ENCODE measurements at places on chromosomes 5 and 9. TPM values are rescaled to one million over a fixed set of nuclear protein-coding genes. Genes with fewer than 3 reads are reported as not detected.

Gene LPAR1
- 40.8 TPM for total RNA-seq

Gene TMED9
- 131 TPM for total RNA-seq

Gene CBY3
- total RNA-seq = not detected

Gene NR5A1
- total RNA-seq = 0.40 TPM

DNA sequence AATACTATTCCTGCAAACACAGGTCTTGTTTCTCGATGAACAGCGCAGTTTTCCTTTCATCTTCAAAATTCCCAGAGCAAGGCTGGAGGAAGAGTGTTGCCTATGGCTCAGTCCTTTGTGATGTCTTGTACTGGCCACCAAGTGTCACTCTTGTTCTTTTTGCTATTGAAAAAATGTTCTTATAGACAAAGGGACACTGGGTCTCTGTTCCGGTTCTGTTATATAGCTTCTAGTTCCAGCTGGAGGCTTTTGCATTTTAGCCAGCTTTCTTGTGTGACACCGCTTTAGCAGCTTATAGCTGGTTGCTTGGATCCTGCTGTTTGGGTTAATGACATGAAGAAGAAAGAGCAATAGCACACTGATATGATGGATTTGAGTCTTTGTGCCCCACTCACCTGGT, 343.7 kb upstream of the KCNN2 start:
- DNase-seq = no peak
- H3K36me3 ChIP-seq = no peaks in the 10 kb centered on the region
- no peak overlapping the region for H3K4me3 ChIP-seq
- H3K27me3 ChIP-seq = no peaks in the 10 kb centered on the region

- no peak overlapping the region for H3K4me3 ChIP-seq
- H3K4me1 ChIP-seq = no peaks in the 10 kb centered on the region
- no peak for DNase-seq
- H3K27ac ChIP-seq = no peak overlapping the region
- no peaks in the 10 kb centered on the region for H3K27me3 ChIP-seq
Measured at GRCh38 chr5:137887831-137888230, 1.4 kb upstream of the PKD2L2 start.

- H3K27me3 ChIP-seq = no peaks in the 10 kb centered on the region
- H3K4me3 ChIP-seq = no peak overlapping the region
- H3K27ac ChIP-seq = no peak overlapping the region
- H3K4me1 ChIP-seq = no peaks in the 10 kb centered on the region
- H3K36me3 ChIP-seq = no peaks in the 10 kb centered on the region
Measured at GRCh38 chr5:119820608-119821007, 191.2 kb downstream of the FAM170A start.

Gene GAS1
- total RNA-seq = 40.7 TPM

DNA sequence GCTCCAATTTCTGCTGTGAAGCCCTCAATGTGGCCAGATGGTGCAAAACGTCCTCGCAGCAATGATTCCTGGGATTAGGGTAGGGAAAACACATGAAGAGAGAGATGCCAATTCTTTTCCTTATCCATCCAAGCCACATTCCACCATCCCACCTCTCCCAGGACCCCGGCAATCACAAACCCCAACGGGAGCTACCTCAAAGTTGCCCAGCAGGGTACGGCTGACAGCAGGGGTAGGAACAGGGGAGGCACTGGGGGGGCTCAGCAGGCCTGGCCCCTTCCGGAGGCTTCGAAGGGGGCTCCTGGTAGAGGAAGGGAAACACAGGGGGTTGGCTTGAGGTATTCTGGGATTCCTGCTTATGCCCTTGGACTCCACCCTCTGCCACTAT, 3.4 kb upstream of the STOML2 start:
- no peaks in the 10 kb centered on the region for H3K27me3 ChIP-seq
- H3K36me3 ChIP-seq = peaks cover 35% of the 10 kb centered on the region
- H3K4me1 ChIP-seq = peaks cover 26% of the 10 kb centered on the region
- no peak overlapping the region for H3K27ac ChIP-seq

GRCh38 chr9:16750553-16750952, 119.9 kb downstream of the BNC2 start:
- H3K4me3 ChIP-seq = no peak overlapping the region
- H3K36me3 ChIP-seq = no peaks in the 10 kb centered on the region
- no peak overlapping the region for H3K27ac ChIP-seq
- H3K27me3 ChIP-seq = no peaks in the 10 kb centered on the region
- no peak for DNase-seq
- H3K4me1 ChIP-seq = no peaks in the 10 kb centered on the region

Gene TMEM215
- not detected for total RNA-seq

Gene UNC13B
- total RNA-seq = 19.1 TPM
